ENCODE measurements at places on chromosomes 6 and 20.

DNA sequence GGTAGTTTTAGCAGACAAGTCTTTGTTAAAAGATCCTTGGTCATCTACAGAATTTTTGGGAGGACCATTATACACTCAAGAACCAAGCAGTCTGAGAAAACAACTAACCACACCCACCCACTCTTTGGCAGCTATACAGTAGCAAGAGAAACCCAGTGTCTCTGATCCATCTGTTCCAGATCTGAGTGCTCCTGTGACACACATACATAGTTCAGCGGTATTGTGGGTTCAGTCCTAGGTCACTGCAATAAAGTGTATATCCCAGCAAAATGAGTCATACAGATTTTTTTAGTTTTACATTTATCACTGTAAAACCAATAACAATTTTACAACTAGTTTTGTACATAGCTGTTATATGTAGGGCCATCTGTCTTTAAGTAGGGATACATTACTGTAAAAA, 47.4 kb upstream of the PAK5 start:
- DNase-seq: no peak

- no peak for DNase-seq
Measured at GRCh38 chr20:16212790-16213189, 360.5 kb downstream of the KIF16B start.

DNA sequence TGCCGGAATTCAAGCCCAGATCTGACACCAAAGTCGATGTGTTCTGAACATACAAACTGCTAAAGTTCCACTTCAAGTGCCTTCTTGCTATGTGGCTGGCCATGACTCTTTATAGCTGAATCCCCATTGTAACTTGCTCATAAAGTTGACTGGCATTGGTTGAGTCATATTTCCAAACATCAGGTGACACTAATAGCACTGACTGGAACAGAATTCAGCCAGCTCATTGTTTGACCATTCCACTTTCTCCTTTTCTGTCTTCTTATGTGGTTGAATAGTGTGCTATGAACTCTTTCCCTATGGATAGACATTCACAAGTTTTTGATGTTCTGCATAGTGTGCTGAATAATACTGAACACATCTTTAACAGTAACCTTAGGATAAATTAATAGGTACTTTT, 266.2 kb upstream of the ZFP64 start:
- DNase-seq: no peak

GRCh38 chr20:36572701-36573102, 695 bp upstream of the TGIF2 start:
- peak; percentile 47 for DNase-seq

- DNase-seq: no peak
Measured at GRCh38 chr6:149085557-149085938, 232.0 kb upstream of the TAB2 start.

DNA sequence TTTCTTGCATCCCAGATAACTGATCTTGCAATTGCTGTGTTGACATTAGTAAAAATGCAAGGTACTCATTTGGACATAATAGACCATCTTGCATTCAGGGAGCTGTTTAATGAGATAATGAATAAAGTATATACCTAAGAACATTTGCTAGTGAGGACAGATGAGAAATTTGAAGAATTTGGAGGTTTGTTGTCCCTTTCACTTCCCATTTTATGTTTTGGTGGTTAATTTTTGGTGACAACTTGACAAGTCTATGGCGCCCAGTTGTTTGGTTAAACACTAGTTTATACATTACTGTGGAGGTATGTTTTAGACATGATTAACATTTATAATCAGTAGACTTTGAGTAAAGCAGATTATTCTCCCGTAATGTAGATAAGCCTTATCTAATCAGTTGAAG, 300.2 kb upstream of the SYNCRIP start:
- DNase-seq: no peak

DNA sequence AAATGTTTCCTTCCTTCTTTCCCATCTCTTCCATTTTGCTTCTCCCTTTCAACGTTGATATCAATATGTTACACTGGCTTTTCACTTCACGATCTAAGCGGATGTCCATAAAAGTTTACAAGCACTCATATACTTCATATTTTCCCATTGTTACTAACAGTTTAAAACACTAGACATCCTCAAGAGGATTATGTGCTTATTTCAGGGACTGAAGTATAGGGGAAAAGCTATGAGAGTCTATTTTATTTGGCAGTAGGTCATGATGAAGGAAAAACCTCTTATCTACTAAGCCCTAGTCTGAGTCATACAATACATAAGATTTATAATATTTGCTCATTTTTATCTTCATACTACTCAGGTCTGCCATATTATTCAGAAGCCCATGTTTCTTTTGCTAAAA, 20.6 kb upstream of the EPB41L2 start:
- DNase-seq: no peak

GRCh38 chr6:146871611-146872425, 273.0 kb downstream of the ADGB start:
- no peak for DNase-seq

GRCh38 chr6:75363304-75363703, 78.7 kb upstream of the TMEM30A start:
- DNase-seq: no peak

- no peak for DNase-seq
Measured at GRCh38 chr6:128572294-128572693, 51.9 kb upstream of the PTPRK start.

DNA sequence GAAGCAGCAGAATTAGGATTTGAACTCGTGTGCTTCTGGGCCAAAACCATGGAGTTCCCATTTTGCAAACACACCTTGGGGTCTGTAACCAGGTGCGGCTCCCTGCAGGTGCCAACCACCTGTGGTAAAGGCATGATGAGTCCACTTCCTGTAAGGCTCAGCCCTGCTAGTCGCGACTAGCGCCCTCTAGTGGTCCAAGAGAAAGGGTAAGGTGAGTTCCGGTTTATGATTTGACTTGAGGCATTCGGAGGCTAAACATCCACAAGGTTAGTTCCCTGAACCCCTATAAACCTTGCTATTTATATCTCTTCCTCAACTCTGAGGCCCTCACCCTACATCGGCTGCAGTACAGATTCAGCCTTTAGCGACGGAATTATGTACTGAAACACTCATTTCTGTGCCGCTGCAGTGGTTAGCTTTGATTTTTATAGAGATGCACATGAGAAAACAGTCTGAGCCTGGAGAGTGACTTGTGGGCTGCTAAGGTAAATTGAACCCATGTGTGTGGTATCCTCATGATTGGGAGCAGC, 173.4 kb downstream of the PLCB1 start:
- peak; percentile 18 for DNase-seq

GRCh38 chr6:129623008-129623732, 86.8 kb downstream of the ARHGAP18 start:
- no peak for DNase-seq

- DNase-seq: no peak
Measured at GRCh38 chr20:46552460-46553420, 2.3 kb upstream of the OCSTAMP start.

- DNase-seq: no peak
Measured at GRCh38 chr6:142927904-142928303, 17.1 kb downstream of the HIVEP2 start.

Data from activated naive CD8-positive, alpha-beta T cell treated with anti-CD3 and anti-CD28 coated beads, Interleukin-2, amount 50 U/mL, for 16 hours (primary cell).